Stimulated activated CD8-positive, alpha-beta memory T cell treated with anti-CD3 and anti-CD28 coated beads, Interleukin-7, amount 100 ng/mL, for 1 hour (primary cell): ENCODE measurements at places on chromosomes 4 and X.

DNA sequence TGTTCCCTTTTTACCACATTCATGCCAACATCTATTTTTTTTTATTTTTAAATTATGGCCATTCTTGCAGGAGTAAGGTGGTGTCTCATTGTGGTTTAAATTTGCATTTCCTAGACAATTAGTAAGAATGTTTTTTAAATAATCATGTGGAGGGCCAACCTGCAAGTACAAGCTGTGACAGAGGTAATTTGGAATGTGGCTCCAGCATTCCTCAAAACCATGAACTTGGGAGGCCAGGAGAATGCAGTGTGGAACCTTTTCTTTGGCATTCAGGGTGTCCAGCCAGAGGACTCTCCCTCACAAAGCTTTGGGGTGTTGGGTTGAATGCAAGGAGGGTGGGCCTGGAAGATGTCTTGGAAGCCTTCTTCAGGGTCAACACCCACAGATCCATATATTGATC lies 7.3 kb upstream of the TMEM185A start:
- no peak for DNase-seq

GRCh38 chr4:184313058-184313581 lies 95.4 kb upstream of the ENPP6 start:
- no peak for DNase-seq

- DNase-seq, result no peak
These were observed 130.8 kb downstream of the TLL1 start for GRCh38 chr4:166003811-166004210.

DNA sequence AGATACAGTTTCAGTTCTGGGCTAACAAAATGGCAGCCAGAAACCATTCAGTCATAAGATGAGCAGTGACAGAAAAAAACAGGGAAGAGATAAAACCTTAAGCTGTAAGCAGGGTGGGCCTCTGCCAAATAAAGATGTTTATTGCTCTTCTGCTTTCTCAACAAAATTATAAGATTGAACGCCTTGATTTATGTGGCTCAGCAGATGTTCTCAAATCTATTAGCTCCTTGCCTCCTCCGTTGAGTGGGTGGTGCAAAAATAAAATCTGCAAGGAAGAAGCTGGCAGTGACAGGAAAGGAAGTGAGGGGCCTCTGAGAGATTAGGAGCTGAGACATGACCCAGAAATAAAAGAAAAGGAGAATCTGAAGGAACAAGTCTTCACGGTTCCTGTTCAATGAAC lies 206.6 kb downstream of the PTTG2 start:
- no peak for DNase-seq

DNA sequence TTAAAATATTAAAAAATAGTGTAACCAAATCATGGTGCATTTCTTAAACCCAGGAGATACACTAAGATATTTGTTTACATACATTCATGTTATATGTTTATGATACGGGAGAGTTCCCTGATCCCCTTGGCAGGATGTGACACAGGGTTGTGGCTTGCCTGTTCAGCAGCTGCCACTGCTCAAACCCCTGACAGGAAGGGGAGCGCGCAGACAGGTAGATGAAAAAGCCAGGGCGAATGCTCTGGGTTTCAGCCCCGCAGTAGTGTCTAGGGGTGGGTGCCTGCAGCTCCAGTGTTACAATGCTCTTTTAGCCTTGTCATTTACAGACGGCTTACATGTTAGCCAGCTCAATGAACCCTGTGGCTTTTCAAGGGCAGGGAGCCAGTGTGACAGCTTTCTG lies 1343.8 kb upstream of the IGFBP7 start:
- no peak for DNase-seq
